ENCODE measurements at places on chromosomes 6 and 20. TPM values are rescaled to one million over a fixed set of nuclear protein-coding genes. Genes with fewer than 3 reads are reported as not detected.

The MTRF1L gene
- 21.8 TPM for total RNA-seq

The SESN1 gene
- total RNA-seq, result 28.5 TPM

The RIOK1 gene
- total RNA-seq, result 17.1 TPM

The GPLD1 gene
- total RNA-seq, result under 0.01 TPM

The PROCR gene
- total RNA-seq, result 206 TPM

The CRIP3 gene
- not detected for total RNA-seq

The OPRM1 gene
- total RNA-seq, result not detected

The ANGPT4 gene
- not detected for total RNA-seq

The TP53RK gene
- 12.6 TPM for total RNA-seq

The RNF39 gene
- total RNA-seq, result not detected

The HTR1E gene
- total RNA-seq, result not detected

The MMP24 gene
- total RNA-seq, result 0.44 TPM

The BNIP5 gene
- total RNA-seq, result not detected

The TAP1 gene
- 111 TPM for total RNA-seq

The GJA10 gene
- total RNA-seq, result not detected

The PDYN gene
- not detected for total RNA-seq

The GGTLC1 gene
- total RNA-seq, result not detected

The DNMT3B gene
- 4.7 TPM for total RNA-seq

The BRD2 gene
- total RNA-seq, result 99.9 TPM

The LY6G6D gene
- total RNA-seq, result not detected

The PHF20 gene
- 33.4 TPM for total RNA-seq

The AFDN gene
- 47.2 TPM for total RNA-seq

The RALY gene
- 130 TPM for total RNA-seq

The HCRTR2 gene
- not detected for total RNA-seq

The TSPO2 gene
- total RNA-seq, result not detected

The CDH22 gene
- not detected for total RNA-seq

The TSHZ2 gene
- 0.94 TPM for total RNA-seq

The MDC1 gene
- 12.5 TPM for total RNA-seq

The SLC32A1 gene
- total RNA-seq, result not detected

The LSM2 gene
- total RNA-seq, result 117 TPM
